Retinal pigment epithelial cell (primary cell): ENCODE measurements at places on chromosomes 4 and X.

DNA sequence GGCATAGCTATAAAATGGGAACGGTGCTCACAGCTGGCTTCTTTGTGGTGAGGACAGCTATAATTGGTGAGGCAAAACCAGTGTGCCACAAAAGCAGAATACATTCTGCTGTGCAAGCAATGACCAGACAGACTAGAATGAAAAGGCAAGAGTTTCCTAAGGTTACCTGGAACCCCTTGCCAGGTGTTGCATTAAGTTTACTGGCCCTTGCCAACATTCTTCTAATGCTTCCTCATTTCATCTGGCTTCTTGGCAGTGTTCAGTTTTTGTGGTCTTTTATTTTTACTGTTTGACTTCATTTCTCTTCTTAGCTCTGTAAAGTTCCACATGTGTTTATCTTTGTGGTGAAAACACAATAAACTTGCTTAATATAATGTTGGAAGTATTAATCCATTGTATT, 131.4 kb downstream of the PTTG2 start:
- no peak for DNase-seq

DNA sequence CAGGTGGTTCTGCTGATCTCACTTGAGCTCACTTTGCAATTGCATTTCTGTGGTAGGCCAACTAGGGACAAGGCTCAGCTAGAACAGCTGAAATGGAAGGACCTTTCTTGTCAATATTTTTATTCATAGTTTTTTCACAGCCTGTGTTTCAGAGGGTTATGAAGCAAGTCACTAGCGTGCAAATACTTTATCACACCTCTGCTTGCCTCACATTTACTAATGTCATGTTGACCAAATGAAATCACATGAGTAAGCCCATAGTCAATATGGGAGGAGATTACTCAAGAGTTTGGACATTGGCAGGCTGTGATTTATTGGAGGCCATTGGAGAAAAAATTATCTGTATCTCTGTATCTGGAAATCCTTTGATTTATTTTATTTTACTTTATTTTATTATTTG, 628.3 kb upstream of the EPHA5 start:
- DNase-seq: no peak

DNA sequence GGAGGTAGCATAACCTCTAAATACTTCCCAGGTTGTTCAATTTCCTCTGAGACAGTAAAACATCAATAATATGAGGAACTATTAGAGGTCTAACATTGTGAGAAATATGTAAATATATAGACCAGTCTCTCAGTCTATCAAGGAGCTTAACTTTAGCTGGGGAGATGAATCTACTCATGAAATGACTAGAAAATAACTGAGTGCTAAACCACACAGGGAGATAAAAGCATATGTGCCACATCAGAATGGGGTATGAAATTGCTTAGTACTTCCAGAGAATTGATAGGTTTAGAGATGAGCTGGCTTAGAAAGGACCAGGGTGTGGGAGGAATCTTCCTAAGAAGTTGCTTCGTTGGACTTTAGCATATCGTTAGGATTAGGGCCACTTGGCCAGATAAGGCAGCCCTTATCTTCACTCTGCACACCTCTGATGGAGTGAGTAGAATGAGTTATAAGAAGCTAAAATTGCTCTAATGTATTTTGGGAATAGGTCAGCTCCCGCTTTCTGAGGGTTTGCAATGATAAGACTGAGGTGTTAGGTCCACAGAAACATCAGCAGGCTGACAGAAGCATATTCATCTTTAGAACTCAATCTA, 299.2 kb downstream of the UNC5C start:
- DNase-seq: no peak

- no peak for DNase-seq
Measured at GRCh38 chrX:368811-369562, 17.7 kb downstream of the PPP2R3B start.

DNA sequence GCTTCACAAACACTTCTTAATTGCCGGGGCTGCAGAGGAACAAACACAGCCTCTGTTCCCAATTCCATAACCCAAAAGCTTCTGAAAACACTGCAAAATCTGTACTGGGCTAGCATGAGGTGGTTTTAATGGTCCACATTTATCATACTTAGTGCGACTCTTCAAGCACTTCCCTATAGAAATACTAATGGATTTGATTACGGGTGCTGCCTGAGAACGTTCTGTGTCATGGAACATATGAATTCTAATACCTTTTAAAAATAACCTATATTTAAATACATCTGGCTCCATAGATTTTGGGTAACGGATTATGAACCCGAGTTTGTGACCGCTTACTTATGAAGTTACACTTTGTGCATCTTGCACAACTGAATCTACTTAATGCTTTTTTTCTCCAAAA, 35.4 kb upstream of the STS start:
- DNase-seq: no peak

DNA sequence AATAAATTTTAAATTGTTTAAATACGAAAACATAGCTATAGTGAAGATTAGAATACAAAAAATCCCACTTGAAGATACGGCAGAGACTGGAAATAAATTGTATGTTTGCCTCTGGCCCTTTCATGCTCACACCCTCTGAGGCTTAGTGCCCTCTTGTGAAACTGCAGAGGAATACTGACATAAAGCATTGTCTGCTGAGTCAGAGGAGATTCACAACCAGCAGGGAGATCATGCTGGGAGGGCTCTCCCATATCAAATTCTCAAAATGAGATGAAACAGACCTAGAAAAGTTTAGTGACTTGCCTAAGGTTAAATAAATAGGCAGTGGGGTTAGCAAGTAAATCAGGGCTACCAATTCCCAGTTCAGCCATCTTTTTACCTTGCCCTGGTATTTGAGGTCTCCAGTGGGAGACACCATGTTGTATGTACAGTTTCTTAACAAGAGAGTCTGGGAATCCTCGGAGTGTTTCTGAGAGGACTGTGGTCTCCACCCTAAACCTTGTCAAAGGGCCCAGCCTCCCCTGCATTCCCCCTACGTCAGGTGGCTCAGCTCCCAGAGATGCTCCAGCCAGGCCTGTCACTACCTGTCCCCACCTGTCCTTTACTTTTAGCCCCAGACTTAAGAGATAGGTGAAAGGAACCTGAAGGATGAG, 581.4 kb upstream of the DIPK2B start:
- no peak for DNase-seq

DNA sequence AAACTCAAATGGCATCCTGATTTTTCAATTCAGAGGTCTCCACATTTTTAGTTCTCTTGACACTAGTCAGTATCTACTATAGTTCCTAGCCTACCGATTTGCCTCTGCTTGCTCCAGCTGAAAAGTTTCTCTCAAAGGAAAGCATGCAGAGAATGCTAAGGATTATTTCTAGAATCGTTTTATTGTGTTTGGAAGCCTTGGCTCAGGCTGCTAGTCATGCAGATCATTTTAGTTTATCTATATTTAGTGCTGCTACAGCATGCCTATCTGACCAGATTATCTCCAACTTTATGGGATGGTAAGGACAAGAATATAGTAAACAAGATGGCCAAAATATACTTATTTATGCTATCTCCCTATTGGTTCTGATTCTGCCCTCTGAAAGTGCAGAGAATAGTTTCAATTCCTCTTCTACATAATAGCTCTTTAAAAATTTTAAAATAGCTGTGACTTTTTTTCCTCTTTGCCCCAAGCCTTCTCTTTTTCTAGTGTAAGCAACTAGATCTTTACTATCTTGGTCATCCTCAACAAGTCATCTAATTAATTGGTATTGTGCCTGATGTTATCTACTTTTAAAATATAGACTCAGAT, 15.7 kb upstream of the DRP2 start:
- no peak for DNase-seq

DNA sequence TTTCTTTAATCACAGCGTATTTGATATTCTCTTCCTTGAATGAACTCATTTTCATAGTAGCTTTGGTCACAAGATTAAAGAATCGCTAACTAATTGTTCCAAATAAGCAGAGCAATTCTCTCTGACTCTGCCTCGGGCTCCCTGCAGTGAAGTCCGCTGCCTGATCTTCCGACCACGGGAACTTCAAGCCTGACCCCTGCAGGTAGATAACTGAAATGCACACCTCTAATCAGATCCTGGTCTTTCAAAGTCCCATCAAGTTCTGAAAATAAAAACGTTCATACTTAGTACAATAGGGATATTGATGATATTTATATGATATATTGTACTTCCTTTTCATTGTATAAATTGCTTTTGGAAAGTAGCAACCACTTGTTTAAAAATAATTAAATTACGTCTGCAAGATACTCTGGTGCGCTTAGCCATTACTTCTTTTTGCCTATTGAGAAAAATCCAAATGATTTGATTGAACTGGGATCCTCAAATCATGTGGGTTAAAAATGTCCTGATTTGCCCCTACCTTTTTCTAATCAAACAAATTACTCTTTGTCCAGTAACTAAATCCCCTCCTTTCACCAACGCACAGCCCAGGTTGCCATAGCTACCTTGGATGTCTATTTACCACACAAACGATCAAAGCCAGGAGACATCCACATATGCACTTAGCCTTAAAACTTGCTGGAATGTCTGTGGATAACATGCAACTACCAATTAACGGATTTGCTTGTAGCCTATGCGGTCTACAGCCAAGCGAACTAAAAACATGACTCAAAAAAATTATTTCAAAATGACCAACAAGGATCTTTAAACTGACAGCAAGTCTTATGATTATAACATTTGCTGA, 4.2 kb downstream of the MID1 start:
- DNase-seq: peak; percentile 85

DNA sequence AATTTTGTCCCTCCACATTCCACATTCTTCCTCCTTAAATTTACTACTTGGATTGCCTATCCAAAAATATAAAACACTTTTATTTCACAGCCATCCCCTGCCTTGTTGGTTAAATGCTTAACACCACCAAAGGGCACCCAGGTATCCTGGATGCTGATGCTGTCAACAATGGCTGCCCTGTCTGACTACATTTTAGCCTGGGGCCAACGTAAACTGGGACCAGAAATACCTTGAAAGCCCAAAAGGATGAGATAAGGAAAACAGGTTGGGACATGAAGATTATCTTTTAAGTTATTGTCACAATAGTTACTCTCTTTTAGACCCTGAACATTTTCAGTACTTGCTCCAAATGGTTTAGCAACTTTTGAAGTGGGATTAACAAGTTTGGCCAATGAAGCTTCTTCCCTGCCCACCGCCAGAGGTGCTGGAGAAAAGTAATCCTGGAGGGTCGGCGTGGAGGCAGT, 775 bp upstream of the YIPF6 start:
- DNase-seq: peak; percentile 30

GRCh38 chr4:116478343-116478742, 607.0 kb downstream of the TRAM1L1 start:
- no peak for DNase-seq

- no peak for DNase-seq
Measured at GRCh38 chr4:82057990-82058544, 315.7 kb downstream of the HNRNPD start.

DNA sequence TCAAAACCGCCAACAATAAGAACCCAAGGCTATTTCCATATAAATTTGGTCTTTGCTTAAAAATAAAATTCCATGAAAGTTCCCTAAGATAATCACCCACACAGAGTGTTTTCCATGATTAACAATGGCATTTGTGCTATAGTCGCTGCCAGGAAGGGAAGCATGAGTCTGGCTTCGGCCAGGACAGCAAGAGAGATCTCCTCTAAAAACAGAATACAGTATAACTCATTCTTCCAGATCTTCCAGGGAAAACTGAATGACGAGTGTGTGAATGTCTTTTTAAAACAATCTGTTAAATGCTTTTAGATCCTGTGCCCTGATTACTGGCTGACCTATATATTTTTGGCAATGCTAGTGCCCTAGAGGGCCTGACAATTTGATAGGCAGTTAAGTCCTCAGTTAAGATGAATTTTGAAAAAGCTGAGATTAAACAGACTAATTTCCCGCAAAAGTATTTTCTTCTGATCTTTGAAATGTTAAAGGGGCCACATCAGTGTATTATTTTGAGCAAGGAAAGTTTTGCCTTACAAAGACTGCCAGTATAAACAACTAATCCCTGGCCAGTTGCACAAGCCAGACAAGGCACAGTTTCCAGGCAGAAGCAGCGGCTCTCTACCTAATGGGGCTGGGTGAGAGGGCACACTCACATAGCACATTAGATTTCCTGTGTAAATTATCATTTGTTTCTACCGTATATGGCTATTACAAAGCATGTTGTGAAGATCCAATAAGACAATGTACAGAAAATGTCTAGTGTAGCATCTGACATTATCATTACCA, 127.3 kb downstream of the DCHS2 start:
- DNase-seq: no peak

- no peak for DNase-seq
Measured at GRCh38 chr4:139736274-139736660, 70.6 kb downstream of the MGST2 start.
